CD4-positive, alpha-beta T cell treated with Interleukin-4 for 4 hours (primary cell): ENCODE measurements at places on chromosomes 6 and 20.

GRCh38 chr6:106138151-106138550, 52.0 kb downstream of the PRDM1 start:
- no peak for DNase-seq

- DNase-seq = no peak
These were observed 36.0 kb downstream of the ZNF311 start for GRCh38 chr6:28969129-28969528.

- DNase-seq = no peak
These were observed 125.3 kb upstream of the PLCB4 start for GRCh38 chr20:8943631-8944030.

DNA sequence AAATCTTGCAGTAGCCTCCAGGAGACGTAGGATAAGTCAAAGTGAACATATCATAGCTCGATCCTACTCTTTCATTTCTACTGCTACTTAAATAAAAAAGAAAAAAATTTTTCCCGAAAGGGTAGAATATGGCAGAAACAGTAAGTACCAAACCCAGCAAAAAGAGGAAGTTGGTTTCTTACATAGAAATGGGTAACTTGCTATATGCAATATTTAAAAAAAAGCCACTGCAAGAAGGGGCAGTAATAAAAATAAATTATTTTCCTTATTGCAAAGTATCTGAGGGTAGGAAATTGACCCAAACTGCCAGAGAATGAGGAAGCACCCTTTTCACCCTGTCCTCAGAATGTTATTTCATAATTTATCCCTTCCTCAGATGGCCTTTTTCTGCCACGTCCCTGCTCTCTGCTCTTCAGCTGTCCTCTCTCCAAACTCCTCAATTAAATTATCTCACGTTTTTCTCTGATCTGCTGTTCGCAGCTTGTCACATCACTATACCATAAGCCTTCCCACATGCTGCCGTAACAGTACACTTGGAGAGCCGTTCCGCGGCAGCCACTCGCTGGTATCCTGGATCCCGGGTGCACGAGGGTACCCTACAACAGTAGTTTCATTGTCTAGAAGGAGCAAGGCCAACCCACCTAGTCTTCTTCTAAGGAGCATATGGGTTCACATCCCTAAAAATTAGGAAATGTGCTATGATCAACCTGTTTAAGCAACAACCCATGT, 149.6 kb downstream of the BACH2 start:
- no peak for DNase-seq

DNA sequence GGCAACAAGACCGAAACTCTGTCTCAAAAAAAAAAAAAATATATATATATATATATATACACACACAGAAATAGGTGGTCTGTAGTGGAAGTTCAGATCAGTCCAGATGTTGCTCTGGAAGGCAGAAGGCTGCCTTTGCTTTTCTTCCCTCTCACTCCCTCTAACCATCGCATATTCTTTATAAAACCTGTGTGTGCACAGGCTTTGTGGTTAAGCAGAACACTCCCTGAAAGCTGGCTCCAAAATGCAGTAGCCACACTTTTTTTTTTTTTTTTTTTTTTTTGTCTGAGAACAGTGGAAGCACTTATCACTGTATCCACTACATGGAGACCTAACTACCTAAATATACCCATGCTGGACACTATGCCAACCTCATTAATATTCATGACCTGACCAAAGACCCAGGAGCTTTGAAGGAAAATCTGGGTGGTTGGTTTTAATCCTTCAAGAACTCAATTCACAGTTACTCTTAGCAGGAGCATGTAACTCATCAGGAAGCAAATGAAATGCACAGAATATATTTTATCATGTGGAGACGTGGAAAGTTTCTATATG, 20.0 kb upstream of the GFOD1 start:
- DNase-seq = no peak

GRCh38 chr6:11889572-11889971, 111.0 kb upstream of the ADTRP start:
- DNase-seq = no peak

DNA sequence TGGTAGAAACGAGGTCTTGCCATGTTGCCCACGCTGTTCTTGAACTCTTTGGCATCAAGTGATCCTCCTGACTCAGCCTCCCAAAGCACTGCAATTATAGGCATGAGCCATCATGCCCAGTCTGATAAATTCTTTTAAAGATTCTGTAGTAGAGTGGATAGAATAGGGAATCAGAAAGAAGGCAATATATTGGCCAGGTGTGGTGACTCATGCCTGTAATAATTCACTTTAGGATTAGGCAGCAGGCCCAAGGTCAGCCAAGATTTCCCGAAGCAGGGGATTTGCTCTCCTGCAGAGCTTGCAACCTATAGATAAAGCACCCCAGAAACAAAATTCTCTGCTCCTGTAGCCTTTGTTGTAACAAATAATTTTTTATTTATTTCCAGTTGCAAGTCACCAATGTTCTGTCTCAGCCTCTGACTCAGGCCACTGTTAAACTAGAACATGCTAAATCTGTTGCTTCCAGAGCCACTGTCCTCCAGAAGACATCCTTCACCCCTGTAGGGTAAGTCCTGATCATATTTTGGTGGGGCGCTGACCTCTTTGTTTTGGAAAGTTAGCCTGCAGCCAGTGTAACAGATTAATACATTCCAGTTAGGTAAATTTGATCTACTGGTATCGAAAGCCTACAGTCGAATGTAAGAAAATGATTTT, 30.4 kb upstream of the MROH8 start:
- no peak for DNase-seq

GRCh38 chr6:14305131-14305530, 187.6 kb downstream of the CD83 start:
- no peak for DNase-seq

- no peak for DNase-seq
These were observed 558.2 kb upstream of the JAG1 start for GRCh38 chr20:11231742-11232648.

GRCh38 chr6:42038811-42039408, 11.4 kb upstream of the TAF8 start:
- no peak for DNase-seq

GRCh38 chr20:13022401-13023155, 13.8 kb downstream of the SPTLC3 start:
- no peak for DNase-seq

DNA sequence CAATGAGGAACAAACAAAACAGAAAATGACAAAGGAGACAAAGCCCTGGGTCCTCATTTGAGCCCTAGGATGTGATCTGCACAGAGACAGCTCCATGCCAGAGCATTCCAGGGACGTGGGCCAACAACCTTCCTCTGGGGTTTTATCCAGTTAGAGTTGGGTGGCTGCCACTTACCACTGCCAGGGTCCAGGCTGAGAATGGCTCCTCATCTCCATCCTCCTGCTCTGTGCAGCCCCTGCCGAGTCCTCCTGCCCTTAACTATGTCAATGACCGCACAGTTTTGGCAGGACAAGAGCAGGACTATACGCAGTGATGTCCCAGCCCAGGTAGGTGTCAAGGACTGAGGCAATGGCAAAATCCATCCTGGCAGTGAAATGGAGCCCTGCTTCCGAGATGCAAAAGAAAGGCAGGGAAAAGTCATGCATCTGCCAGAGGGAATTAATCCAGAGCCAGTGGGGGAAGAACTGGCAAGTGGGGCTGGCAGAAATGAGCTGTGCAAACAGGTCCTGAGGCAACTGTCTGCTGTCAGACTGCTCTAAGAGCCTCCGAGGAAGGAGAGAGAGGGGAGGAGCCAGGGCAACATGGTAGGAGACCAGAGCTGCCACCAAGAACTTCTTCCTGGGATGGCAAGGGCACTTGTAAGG, 449.4 kb downstream of the PTPRT start:
- no peak for DNase-seq

GRCh38 chr6:12165722-12166280, 124.4 kb upstream of the EDN1 start:
- no peak for DNase-seq

DNA sequence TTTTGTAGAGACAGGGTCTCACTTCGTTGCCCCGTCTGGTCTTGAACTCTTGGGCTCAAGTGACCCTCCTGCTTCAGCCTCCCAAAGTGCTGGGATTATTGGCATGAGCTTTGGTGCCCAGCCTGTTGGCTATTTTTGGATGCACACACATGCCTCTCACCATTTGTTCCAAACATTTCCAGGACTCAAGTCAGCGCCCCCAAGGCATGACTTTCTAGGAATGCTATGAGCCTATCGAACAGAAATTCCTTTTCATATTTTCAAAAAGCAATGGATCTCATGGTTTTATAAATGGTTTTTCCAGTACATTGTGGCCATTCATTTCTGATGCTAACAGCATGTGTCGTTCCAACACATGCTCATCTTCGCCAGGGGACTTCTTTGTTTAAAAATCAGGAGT, 119.3 kb upstream of the NAA20 start:
- no peak for DNase-seq

GRCh38 chr6:27894839-27895762, 17.1 kb downstream of the OR2B2 start:
- DNase-seq = peak; percentile 79
